ENCODE measurements at places on chromosomes 5 and 9.

DNA sequence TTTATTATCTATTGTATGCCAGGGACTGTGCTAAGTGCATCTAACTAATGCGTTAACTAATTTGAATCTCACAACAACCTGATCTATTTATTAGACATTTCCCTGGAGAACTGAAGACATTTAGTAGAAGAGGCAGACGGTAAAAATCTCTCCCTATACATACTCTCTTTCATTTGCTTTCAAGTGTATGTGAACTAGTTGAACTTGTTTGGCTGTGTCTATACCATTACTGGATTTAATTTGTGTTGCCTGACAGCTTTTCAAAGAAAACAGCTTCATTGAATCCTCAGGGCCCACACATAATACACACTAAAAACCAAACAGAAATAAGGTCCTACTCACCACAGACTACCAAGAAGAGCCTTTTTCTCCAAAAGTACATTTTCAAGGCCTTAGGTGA is 133.6 kb upstream of the NR3C1 start:
- DNase-seq = no peak

GRCh38 chr5:57804505-57804904 is 321.9 kb upstream of the ACTBL2 start:
- DNase-seq = no peak

DNA sequence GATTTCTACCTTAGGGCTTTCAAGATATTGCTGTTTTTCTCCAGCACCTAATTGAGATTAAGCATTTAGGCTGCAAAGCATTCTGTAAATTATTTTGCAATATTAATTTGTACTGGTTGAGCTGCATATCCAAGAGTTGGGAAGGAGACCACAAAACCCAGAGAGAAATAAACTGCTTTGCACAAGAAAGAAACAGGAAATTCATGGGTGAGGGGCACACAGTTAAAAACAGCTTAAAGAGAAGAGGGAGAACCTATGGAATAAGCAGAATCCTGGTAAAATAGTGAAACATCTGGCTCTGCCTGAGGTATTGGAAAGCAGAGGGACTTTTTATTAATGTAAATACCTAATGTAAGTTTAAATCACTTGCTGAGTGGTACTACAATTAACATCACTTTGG is 243.0 kb downstream of the TMEM167A start:
- no peak for DNase-seq

DNA sequence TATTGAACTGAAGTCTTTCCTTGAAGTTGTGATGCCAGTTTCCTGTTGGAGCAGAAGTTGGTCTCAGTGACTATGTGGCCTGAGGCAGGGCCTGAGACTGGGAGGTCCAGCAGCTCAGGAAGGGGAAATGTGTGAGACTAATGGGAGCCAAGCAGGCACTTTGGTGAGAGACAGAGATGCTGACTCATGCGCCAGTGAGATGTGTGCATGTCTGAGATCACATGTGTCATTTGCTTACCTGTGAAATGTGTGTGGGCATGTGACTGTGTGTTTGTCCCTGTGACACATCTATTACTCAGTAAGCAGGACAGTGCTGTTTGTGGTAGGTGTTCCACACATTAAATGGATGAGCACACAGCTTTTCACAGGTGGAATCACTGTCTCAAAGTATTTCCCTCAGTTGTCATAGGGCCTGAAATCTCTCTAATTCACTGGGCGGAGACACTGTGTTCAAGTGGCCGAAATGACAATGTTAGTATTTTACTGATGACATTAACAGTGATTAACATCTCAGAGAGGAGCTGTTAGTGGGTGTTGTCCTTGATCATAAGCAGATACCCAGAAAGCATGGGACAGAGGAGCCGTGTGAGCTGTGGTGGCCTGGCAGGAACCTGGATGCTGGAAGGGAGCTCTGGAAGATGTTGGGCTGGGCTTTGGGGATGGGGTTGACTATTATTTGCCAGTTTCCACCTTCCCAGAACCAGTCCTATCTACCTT is 7.4 kb downstream of the NPR2 start:
- DNase-seq = no peak

DNA sequence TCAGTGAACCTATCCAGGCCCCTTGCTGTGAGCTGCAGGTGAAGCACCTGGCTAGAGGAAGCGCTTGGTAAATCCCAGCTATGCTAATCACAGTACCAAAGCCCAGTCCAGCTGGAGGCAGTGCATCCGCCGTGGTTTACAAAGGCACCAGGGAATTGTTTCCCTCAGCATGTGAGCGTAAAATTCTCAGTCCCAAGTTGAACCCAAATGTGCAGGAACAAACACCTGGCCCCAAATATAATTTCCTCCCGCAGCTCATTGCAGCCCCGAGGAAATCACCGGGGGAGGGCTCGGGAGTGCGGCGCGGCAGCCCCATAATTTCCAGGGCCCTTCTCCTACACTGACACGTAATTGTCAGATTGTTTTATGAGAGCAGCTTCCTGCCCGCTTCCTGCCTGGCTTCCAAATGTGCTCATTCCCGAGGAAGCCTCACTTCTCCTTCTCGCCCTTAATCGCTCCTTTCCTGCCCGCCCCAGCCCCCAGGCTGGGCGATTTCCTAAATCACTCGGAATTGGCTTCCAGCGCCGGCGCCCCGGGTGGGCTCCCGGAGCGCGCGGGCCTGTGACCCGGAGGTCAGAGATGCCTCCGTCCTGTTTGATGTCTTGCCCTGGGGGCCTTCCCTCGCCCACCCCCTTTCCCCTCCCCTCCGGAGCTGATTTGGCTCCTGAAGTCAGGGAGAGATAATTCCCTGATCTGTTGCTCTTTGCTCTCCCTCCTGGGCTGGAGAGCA is 134.4 kb downstream of the FGF1 start:
- peak; percentile 45 for DNase-seq

DNA sequence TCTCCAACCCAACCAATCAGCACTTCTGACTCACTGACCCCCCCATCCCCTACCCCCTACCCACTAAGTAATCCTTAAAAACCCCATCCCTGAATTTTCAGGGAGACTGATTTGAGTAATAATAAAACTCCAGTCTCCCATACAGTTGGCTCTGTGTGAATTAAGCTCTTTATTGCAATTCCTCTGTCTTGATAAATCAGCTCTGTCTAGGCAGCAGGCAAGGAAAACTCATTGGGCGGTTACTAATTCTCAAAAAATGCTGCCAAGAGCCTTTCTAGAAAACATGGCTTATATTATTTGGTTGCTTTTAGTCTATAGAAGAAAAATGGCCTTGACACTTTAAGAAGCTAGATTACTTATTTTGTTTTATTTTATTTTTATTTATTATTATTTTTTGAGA is 131.7 kb downstream of the SUSD1 start:
- DNase-seq = no peak

GRCh38 chr9:32741706-32742105 is 41.6 kb upstream of the TMEM215 start:
- DNase-seq = peak; percentile 23

DNA sequence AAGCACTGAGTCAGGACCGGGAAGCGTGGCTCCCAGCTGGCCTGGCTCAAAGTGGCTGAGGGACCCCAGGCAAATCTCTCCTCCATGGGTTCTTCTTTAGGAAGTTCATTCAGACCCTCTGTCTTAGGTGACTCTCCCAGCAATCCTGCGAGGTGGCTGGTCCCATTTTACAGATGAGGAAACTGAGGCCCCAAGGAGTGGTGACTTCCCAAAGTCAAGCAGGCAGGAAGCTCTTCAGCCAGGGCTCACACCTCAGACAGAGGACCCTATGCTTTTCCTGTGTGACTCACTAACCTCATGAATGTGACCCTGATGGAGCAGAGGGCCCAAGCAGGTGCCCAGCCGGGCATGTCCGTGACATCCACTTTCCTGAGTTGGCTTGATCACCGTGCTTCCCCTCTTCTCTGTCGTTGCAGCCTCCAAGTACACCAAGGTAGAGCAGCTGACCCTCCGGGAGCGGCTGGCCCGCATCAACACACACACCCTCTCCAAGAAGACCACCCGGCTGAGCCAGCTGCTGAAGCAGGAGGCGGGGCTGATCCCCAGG is 36.5 kb downstream of the ARHGEF37 start:
- DNase-seq = no peak

DNA sequence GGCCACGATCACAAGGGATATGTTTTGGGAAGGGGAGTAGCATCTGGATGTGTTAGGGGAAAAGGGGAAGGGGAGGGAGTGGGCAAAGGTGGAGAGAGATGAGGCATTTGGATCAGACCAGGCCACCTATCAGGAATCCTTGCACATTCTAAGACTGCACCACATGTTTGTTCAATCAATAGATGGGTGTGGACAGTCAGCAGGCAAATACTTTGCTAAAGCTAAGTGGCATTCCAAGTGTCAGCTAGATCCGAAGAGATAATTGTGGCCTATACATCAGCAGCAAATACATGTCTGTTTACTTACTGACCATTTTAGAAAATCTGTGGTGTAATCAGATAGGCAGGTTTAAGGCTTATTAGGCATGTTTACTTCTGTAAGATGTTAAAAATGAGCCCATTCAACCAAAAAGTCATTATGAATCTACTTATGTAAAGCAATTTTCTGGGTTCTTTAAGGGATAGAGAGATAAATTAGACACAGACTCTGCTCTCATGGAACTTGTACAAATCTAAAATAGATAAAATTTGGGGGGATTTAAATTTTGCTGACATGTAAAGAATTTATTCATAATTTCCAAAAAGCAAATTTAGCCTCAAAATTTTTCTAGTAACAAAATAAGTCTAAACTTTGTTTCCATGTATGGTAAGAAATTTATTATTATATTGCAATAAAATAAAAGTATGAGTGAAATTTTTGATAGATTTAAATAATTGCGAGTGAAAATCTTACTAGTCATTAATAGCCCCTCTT is 107.3 kb downstream of the SNCAIP start:
- no peak for DNase-seq

GRCh38 chr5:79750611-79751510 is 61.2 kb downstream of the CMYA5 start:
- DNase-seq = no peak

DNA sequence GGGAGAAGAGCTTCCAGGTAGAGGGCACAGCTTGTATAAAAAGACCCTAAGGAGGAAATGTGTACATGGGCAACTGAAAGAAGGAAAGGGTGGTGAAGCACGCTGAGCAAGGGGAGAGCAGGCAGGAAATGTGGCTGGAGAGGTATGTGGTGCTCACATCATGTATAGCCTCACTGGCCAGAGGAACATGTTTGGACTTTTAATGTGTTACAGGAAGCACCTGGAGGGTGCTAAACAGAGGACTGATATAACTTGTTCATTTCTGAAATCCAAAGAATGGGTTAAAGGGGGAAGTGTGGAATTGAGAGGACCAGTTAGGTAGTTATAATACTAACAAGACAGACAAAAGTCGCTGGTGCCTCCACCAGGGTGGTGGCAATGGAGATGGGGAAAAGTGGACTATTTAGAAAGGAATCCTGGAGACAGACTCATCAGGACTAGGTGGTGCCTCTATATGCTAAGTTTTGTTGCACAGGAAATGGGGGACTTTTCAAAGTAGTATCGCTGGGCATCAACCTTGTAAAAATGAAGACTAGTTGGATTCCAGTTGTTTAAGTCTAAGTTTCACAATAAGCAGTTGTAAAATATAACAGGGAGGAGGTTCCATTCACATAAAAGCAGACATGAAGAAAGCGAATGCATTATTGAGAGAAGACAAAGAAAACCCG is 63.1 kb upstream of the CD180 start:
- no peak for DNase-seq

- peak; percentile 7 for DNase-seq
Measured at GRCh38 chr9:21324047-21324446, 11.2 kb downstream of the KLHL9 start.

DNA sequence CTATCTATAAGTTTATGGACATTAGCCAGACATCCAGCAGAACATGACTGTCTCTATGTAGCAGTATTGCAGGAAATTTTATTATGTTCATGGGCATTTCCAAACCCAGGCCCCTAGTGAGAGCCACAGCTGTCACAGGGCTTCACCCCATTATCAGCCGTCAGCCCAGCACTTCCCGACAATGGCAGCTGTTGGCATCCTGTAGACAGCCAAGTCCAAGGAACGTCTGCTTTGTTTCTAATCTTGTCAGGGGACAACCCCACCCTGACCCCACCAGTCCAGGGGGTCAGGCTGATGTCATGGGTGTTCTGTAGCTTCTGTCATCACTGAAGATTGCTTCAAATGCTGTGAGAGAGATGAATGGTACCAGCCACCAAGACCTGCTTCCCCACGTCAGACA is 565.3 kb upstream of the BRINP1 start:
- DNase-seq = no peak

GRCh38 chr5:12250454-12250853 is 346.2 kb upstream of the CTNND2 start:
- no peak for DNase-seq

DNA sequence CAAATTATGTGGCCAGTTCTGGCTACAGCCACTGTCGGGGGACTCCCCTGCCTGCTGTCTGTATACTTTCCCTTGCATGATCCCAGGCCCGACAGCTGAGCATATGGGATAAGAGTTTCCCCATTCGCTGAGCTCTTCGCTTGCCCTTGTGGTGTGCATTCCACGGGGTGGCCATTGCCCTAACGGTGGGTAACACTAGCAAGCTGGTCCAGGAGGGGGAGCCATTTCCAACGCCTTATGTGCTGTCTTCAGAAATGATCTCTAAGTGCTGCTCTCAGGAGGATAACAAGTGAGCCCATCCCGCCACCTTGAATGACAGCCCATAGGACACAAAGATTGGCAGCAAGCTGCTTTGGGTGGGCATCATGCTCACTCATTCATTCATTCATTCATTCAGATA is 190.9 kb downstream of the FSTL4 start:
- DNase-seq = peak; percentile 18

- no peak for DNase-seq
Measured at GRCh38 chr9:126696401-126697145, 82.8 kb downstream of the LMX1B start.

- DNase-seq = no peak
Measured at GRCh38 chr5:16520841-16521240, 55.2 kb upstream of the ZNF622 start.
